ENCODE measurements at places on chromosomes 16 and 17.

GRCh38 chr16:28186752-28187151 lies 25.0 kb downstream of the XPO6 start:
- no peak for DNase-seq

DNA sequence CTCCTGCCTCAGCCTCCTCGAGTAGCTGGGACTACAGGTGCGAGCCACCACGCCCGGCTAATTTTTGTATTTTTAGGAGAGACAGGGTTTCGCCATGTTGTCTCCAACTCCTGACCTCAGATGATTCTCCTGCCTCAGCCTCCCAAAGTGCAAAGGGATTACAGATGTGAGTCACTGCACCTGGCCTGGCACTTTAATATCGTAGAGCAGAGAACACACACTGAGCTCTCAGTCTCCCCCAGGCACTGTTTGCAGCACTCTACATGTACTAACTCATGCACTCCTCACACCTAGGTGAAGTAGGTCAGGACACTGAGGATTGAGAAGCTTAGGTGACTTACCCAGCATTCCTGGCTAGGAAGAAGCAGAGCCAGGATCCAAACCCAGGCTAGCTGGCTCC lies 15.0 kb downstream of the C17orf100 start:
- peak; percentile 77 for DNase-seq

GRCh38 chr16:19700319-19700781 lies 17.7 kb downstream of the KNOP1 start:
- peak; percentile 71 for DNase-seq

DNA sequence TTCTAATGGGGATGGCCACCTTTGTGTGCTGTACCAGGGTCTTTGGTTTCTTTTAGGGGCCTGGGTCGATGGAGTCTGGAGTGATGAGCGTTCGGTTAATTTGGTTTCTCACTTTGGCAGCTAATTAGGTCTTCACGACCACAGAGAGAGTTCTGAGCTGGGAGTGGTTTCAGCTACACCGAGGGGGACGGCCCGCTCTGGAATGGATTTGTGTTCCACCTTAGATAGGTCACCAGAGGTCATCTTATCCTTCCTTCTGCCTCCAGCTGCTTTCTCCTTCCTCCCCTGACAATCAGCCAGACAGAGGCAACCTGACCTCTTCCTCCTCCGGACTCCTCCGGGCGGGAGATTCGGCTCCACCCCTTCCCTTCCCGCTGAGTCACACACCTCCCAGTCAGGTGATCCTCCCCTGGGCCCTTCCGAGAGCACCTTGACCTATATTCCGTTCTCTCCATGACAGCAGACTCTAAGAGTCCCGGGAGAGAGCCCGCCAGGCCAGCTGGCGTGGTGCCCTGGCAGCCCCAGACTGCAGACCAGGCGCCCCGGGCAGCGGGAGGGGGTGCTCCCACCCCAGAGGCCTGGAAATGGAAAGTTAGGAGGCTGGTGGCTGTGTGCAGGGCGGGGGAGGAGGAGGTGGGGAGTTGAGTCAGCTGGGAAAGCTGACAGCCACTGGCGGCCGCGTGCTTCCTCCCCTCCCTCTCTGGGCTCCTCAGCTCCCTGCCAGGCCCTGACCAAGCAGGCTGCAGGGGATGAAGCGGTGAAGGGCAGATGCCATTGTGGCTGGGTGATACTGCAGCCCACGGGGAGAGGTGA lies 44.7 kb downstream of the CHD9 start:
- peak; percentile 96 for DNase-seq

- DNase-seq: peak; percentile 86
Measured at GRCh38 chr17:76141212-76142038, at the start of gene FOXJ1. TSS of gene FOXJ1 (minus strand) at chr17:76141245. CDS start at chr17:76140395, 850 bp downstream.

DNA sequence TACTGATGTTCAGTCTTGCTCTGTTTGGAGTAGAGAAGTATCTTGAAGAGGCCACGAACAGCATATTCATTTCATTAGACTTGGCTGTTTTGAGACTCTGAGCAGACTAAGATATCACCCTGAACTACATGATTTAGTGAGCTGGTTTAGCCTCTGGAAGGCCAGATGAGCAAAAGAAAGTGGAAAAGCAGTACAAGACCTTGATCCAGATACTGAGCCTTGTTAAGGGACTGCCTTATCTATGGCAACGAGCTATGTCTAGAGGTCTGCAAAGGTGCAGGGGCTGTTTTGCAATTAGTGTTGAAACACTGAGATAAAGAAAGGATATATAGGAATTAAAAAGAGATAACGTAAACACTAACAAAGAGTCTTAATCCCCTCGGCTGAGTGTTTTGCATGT lies 231.4 kb downstream of the IRX3 start:
- DNase-seq: no peak

GRCh38 chr16:85172455-85173145 lies 60.3 kb upstream of the CIBAR2 start:
- DNase-seq: peak; percentile 18

- peak; percentile 81 for DNase-seq
Measured at GRCh38 chr17:36482611-36483504, 3.6 kb upstream of the ZNHIT3 start.

DNA sequence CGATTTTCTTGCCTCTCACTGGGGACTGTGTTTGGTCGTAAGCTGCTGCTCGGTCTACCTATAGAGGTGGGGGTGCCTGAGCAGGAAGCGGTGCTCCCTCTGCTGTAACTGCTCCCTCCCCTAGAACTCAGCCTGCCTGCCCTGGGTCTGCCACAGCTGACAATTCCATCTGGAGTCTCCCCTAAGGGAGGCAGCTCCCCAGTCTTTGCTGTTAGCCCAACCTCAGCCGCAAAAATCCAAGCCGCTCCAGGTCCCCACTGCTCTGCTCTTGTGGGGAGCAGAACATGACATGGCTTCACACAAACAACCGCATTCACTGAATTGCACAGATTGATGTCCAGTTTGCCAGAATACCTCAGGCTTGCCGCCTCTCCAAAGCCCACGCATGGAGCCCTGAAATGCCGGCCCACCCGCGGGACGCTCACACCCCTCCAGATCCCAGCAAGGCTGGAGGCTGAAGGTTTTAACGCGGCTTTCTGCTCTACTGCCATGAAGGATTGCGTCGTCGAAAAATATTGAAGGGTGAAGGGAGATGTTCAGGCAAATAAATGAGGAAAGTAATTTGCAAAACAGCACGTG lies 221.5 kb upstream of the FOXF1 start:
- no peak for DNase-seq

All from epithelial cell of esophagus (primary cell).